ENCODE measurements at places on chromosomes 1 and 21. TPM values are rescaled to one million over a fixed set of nuclear protein-coding genes. Genes with fewer than 3 reads are reported as not detected.
A peak's percentile ranks its signal among the peaks of the same experiment; 100 is the strongest.

GRCh38 chr1:9037476-9038337 is 11.5 kb upstream of the SLC2A7 start:
- no peak for DNase-seq

DNA sequence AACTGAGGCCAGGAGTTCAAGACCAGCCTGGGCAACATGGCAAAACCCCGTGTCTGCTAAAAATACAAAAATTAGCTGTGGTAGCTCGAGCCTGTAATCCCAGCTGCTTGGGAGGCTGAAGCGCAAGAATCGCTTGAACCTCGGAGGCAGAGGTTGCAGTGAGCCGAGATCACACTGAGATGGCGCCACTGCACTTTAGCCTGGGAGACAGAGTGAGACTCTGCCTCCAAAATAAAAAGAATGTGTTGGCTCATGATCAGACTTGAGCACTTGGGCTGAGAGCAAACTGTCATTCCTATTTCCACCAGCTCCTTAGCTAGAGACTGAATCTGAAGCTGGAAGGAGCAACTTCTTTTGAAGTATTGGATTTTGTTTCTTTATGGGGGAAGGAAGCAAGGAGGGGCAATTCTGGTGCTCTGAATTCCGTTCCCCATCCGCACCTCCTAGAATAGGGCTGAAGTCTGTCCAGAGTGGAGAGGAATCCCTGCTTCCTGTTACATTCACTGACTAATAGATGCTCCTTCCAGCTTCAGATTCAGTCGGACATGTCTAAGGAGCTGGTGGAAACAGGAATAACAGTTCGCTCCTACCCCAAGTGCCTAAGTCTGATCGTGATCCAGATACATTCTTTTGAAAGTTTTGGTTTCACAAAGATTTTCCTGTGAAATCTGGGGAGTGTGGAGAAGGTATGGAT is 3.8 kb downstream of the ZNF672 start:
- DNase-seq, result peak; percentile 86

Gene PTPN22
- polyA plus RNA-seq, result 0.20 TPM

DNA sequence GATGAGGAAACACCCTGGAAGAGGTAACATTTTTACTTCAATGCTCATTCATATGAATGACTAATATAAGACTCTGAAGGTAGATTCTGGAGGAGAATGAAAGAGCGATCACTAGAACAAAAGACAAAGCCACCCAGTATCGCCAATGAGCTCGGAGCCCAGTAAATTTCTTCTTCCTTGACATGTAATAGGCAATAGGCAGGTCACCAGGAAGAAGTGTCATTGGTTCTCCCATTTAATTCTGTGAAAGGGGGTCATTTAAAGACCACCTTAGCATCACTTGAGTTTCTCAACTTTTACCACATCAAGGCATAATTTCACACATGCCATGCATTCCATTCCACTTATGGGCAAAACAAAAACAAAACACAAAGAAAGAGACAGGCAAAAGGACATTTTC is 7.9 kb downstream of the TNFSF18 start:
- no peak for DNase-seq

Gene RPS27
- polyA plus RNA-seq, result 4,385 TPM

Gene U2AF1
- polyA plus RNA-seq, result 65.7 TPM

DNA sequence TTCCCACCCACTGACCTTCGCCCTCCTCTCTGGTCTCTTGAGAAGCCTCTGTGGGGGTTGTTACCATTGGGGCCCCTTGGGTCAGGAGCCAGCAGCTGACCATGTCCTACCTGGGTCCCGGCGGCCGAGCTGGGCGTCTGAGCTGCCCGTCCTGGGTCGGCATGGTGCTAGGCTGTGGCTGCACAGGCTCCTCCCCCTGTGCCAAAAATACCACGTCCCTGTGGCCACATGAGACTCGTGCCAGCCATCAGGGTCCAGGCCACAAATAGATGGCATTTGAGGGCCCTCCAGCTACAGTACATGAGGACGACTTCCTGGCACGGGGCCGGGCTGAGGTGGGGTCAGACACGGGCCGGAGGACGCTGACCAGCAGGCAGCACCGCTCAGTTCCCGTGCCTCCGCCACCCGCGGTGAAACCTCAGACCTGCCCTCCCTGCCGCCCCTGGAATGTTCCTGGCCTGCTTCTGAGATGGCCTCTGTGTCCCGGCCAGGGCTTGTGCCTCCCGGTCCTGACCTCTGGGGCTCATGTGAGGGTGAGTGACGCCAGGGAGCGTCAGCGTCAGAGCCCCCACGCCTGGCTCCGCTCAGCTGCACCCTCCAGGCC is at the start of gene PERM1:
PERM1 (minus strand) TSS at position 139 of the 604 bp plus-strand sequence. CDS start 1,064 bp downstream, outside the sequence.
- DNase-seq, result no peak

Gene LDLRAD1
- 0.30 TPM for polyA plus RNA-seq

GRCh38 chr1:42319871-42320484 is 15.1 kb downstream of the FOXJ3 start:
- DNase-seq, result no peak

- DNase-seq, result no peak
Measured at GRCh38 chr1:73821520-73821919, 376.5 kb downstream of the LRRIQ3 start.

Gene SPRR2F
- polyA plus RNA-seq, result not detected

DNA sequence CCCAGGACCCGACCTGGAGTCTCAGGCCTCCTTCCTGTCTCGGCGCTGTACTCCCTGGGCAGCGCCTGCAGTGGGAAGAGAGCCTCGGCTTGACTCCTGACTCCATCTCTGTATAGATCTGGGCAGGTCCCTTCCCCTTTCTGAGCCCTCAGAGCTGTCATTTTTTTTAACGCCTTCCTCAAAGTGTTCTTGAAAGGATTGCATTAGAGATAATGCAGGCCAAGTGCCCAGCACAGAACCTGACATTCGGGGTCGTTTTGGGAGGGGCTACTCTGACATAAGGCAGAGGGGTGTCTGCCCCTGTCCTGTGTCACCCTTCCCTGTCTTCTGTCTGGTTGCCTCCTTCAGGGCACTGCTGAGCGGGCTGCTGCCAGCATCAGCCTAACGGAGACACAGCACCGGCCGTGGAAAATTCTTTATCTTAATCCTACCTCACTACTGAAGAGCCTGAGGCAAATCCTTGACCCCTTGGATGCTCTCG is 271.6 kb downstream of the TRABD2B start:
- no peak for DNase-seq

GRCh38 chr1:239922778-239923522 is 168.7 kb upstream of the FMN2 start:
- DNase-seq, result no peak

Gene IL20
- polyA plus RNA-seq, result not detected

GRCh38 chr1:24222008-24222605 is 35.0 kb upstream of the IFNLR1 start:
- no peak for DNase-seq

Gene SLC22A15
- polyA plus RNA-seq, result 0.55 TPM

DNA sequence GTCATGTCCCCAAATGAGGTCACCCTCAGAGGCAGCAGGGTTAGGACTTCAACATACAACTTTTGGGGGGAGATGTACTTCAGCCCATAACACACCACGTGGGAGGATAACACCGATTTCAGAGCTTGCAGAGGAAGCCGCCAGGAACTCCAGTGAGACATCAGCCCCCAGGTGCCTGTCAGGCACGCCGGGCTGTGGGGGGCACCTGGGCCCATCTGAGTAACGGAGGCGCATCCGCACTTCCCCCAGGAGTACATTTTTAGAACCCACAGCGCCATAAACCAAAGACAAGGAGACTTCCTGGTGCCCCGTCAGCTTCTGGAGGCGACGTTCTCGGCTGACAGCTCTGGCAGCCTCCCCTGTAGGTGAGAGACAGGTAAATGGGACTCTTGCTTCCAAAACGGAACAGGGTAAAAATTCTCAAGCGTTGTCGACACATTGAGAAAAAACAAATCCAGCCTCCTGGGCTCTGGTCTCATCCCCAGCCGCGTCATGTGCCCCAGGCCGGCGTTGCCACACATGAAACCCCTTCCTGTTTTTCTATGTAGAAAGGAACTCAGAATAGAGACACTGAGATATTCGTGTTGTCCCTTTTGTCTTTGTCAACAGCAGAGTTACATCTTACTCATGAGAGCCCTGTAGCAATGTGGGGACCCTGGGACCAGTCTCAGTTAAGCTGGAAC is 93.3 kb downstream of the PDE9A start:
- no peak for DNase-seq

- DNase-seq, result no peak
Measured at GRCh38 chr1:56938646-56939045, 27.2 kb downstream of the C8B start.

GRCh38 chr1:26696654-26697430 is 1.0 kb downstream of the ARID1A start:
- peak; percentile 43 for DNase-seq

GRCh38 chr1:59878370-59878769 is 48.2 kb downstream of the CYP2J2 start:
- DNase-seq, result no peak

Gene SLFNL1
- 0.45 TPM for polyA plus RNA-seq

DNA sequence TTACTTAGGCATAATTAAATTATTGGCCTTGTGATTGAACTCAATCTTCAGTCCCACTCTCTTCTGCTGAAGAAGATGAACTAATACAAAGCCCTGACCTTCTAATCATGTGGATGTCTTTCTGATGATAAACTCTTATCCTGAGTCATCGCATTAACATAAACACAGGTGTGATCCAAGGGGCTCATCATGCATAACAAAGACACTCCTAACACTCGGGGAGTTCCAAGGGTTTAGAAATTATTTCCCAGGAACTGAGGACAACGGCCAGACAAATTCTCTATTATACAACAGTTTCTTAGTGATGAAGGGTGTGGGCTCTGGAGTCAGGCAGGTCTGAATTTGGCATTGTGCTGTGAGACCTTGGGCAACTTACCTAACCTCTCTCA is 18.0 kb downstream of the DUSP10 start:
- DNase-seq, result no peak

DNA sequence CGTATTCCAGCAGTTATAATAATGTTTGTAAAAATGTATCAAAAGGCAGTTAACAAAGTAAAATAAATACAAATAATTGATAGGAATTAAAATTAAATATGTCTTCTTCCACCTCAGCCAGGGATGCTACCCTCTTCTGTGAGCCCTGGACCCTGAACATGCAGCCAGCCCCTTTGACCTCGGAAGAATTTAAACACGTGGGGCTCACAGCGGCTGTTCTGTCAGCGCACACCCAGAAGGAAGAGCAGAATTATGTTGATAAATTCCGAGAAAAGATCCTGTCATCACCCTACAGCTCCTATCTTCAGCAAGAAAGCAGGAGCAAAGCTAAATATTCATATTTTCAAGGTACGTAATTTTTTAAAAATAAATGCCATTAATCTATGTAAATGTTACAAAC is 26.5 kb downstream of the UTS2 start:
- DNase-seq, result no peak

DNA sequence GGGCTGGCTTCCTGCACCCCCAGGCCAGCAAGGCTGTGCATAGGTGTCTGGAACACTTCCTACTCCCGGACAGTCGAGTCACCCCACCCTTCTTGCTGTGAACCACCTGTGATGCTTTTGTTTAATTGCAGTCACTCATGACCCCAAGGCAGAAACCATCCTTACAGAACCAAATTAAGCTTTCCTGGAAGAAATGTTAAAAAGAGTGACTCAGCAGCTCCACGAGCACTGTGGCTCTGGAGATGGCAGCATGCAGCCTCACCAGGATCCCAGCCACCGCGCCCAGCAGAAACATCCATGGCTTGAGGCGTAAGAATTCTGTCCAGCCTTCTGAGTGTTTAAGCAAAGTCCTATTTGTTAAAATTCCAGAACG is 28.8 kb downstream of the SNAP47 start:
- DNase-seq, result no peak

DNA sequence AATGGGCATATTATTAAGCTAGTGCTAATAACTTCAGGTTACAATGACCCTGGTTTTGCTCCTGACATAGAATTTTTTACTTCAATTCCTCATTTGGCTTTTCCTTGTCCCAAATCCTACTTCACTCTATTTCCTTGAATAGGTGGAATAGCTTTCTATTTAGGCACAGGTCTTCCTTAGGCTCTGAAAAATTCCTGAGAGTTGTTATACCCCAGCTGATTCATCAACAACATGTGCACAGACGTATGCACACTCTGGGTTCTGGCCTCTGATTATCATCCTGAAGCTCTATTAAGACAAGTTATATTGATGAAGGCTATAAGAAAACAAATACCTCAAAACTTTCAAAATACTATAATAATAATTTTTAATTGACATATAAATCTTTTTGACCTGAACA is 172.4 kb downstream of the NTMT2 start:
- no peak for DNase-seq

DNA sequence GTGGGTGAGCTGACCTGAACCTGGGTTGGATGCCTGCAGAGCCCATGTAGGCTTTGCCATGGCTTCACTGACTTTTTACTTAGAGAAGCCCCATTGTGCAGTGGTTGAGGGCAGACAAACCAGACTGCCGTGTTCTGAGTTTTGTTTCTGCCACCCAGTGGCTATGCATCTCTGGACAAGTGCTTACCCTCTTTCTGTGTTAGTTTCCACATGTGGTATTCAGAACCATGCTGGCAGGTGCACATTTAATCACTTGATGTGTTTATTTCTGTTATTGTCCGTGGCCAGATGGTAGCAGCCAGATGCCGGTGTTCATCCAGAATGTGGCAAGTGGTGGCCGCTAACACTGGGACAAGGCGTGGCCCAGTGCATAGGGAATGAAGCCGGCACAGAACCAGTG is 10.3 kb upstream of the PTPN7 start:
- DNase-seq, result no peak

GRCh38 chr1:68197891-68198290 is 34.4 kb downstream of the WLS start:
- DNase-seq, result no peak

GRCh38 chr21:14737922-14738321 is 191.8 kb upstream of the SAMSN1 start:
- DNase-seq, result peak; percentile 65

GRCh38 chr1:46205141-46205540 is 2.0 kb downstream of the LURAP1 start:
- DNase-seq, result no peak

DNA sequence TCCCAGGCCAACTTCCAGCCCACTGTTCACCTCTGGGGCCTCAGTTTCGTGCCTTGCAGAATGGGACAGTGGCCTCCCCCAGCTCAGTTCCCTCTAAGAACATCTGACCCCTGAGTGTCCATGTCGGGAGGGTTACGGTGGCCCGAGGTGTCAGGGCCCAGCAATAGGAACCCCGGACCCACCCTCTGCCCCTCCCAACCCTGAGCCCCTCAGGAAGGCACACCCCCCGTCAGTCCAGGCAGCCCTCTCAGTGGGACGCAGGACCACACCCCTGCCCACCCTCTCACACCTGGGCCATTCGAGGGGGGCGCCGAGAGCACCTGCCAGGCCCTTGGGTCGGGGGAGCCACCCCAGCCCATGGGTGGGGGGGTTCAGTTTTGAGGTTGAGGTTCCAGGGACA is 447 bp downstream of the TTC34 start:
- no peak for DNase-seq

Data from muscle of leg (tissue), 16 donors.